ENCODE measurements at places on chromosomes 4 and X.

- peak; percentile 11 for DNase-seq
These were observed 6.5 kb upstream of the TMEM184C start for GRCh38 chr4:147610686-147611085.

- no peak for DNase-seq
These were observed 20.3 kb downstream of the HS3ST1 start for GRCh38 chr4:11408233-11408967.

DNA sequence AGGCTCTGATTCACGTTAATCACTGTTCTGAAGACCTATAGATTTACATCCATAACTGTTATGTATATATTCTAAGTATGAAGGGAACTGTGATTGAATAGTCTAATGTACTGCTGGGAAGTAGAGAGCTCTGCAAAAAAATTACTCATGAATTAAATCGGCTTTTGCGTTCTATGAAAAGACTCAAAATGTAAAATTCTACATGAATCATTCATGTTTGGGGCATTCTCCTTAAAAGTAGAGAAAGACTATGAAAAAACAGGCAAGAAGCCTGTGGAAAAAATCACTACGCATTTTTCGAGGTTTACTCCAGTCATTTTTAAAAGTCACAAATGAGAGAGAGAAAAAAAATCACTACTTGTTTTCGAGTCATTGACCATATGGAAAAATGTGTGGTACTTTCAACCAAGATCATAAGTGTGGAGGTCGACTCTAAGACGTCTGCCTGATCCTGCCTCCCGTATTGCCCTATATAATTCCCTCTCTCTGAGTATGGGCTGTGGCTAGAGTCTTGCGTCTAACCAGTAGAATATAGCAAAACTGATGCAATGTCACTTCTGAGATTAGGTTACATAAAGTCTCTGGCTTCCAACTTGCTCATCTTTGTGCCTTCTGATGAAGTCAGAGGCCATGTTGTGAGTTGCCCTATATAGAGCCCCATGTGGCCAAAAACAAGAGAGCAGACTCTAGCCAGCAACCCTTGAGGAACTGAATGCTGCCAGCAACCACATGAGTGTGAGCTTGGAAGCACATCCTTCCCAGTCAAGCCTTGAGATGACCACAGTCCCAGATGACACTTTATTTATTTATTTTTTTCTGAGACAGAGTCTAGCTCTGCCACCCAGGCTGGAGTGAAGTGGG lies 32.1 kb upstream of the VEGFD start:
- peak; percentile 11 for DNase-seq

- DNase-seq = no peak
These were observed 196.3 kb upstream of the SPRY1 start for GRCh38 chr4:123200051-123200940.

GRCh38 chr4:21476757-21477156 lies 471.8 kb downstream of the KCNIP4 start:
- peak; percentile 19 for DNase-seq

- peak; percentile 68 for DNase-seq
These were observed 44.5 kb upstream of the BTC start for GRCh38 chr4:74838746-74839370.

GRCh38 chr4:85028910-85029309 lies 62.4 kb upstream of the WDFY3 start:
- DNase-seq = peak; percentile 59

DNA sequence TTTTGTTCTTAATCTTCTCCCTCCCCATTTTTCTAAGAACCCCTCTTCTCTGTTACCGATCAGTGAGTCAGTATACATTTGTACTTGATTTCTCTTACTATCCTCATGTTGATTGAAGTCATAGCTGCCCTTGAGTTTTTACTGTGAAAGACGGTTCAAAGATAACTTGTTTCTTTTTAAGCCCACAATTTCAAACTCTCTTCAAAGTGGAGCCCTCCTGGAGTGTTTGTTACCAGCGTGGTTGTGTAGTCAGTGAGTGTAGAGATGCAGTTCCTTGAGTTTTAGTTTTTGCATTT lies 7.9 kb downstream of the PPP1R3F start:
- no peak for DNase-seq

- DNase-seq = peak; percentile 62
These were observed 28.2 kb downstream of the PHKA1 start for GRCh38 chrX:72685810-72686456.

- no peak for DNase-seq
These were observed 126.9 kb downstream of the UNC5C start for GRCh38 chr4:95421869-95422268.

DNA sequence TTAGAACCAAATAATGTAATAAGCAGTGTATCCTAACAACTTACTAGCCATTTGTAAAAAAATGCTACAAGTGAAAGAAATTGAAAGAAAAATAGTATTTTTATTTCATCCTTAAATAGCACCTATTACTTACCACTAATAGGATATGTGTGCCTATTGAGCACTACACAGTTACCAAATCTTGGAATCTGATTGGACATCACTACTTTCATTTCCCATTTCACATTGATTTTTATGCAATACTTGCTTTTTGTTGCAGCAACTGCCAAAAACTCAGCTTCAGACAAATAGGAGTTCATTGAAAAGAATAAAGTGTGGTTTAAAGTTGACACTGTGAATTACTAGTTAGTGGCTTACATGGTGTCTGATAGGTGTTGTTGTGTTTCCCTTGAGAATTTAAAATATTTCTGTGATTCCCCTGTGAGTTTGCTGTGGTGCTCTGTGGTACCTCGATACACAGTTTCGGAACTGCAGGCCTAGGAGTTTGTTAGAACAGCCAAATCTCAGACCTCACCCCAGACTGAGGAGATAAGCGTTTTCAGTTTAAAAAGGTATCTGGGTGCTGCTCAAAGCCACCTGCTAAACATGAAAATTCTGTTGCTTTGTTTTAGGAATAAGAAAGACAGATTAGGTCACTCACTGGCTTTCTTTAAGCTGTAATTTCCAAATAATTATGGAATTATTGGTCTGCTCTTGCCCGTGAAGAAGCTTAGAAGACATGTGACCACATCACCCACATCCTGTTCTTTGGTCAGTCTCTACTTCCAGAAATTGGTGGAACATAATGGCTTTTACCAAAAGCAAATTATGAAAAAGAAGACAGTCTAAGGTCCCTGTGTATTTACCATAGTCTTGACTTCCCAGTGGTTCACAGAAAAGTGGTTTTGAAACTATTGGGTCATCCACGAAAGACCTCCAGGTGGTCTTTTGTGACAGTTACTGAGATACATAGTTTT lies 97.8 kb downstream of the SYTL5 start:
- DNase-seq = no peak

DNA sequence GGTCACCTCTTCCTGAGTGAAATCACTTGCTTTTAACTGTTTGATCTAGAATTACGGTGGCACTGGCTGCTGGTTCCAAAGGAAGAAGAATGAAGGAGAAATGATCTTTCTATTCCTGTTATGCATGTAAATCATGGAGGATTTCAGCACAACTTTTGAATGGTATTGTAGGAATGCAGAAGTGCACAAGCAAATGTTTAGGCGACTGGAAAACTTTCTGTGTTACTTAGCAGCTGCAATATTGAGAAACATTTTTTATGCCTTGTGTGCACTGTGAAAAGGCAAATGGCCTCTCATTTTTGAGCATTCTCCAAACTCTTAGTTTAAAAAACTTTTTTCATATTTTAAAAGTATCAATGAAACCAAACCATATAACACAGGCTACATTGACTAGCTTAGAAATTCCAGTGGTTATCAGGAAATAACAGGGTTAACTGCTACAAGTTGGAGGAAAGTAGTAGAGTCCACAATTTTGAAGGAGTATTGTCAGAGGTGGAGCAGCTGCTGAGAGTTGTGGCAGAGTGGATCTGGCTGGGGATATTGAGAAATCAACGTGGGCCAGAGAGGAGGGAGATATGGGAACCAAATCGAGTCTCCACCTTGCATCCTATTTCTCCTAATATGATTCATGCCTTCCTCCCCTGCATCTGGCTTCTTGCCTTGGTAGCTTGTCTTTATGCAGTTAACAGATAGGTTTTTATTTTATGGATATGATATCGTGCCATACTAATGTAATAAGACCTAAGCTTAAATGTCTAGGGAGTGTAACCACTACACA lies 32.0 kb upstream of the FHL1 start:
- DNase-seq = peak; percentile 46

DNA sequence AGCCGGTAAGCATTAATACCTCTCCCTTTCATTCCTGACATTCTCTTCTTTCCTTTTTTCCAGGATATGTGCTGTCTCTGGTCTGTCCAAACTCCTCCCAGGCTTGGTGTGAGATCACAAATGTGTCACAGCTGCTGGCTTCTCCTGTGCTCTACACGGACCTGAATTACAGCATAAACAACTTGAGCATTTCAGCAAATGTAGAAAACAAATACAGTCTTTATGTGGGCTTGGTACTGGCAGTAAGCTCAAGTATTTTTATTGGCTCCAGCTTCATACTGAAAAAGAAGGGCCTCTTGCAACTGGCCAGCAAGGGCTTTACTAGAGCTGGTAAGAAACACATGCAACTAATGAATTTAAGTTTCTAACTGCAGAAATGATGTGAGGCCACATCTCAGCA lies 8.4 kb downstream of the NIPAL1 start:
- DNase-seq = peak; percentile 49
